ENCODE measurements at places on chromosomes 7 and 10.

DNA sequence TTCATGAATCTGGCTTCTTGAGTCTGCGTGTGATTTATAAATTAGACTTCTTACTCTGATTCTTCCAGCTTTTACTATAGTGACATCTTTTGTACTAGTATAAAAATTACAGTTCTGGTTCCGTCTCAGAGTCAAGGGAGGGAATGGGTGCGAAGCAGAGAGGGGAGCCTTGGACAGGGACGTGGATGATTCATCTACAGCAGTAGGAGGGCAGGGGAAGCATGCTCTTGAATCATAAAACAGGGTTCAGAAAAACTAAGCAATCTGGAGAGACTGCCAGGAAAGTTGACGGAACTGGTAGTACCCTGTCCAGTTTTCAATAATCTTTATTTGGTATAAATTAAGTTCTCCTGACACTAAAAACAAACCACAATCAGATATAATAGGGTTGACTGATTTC is 58.1 kb downstream of the ITGA8 start:
- no peak for DNase-seq

GRCh38 chr10:97185326-97186058 is at the start of gene SLIT1:
Gene SLIT1 (minus strand): TSS chr10:97185959. CDS start chr10:97185674, 285 bp downstream.
- no peak for DNase-seq

GRCh38 chr7:28157076-28157745 is 23.4 kb downstream of the JAZF1 start:
- DNase-seq = no peak

GRCh38 chr10:86049442-86049841 is 317.2 kb downstream of the GRID1 start:
- no peak for DNase-seq

- no peak for DNase-seq
These were observed 133.9 kb downstream of the DKK1 start for GRCh38 chr10:52447931-52448353.

DNA sequence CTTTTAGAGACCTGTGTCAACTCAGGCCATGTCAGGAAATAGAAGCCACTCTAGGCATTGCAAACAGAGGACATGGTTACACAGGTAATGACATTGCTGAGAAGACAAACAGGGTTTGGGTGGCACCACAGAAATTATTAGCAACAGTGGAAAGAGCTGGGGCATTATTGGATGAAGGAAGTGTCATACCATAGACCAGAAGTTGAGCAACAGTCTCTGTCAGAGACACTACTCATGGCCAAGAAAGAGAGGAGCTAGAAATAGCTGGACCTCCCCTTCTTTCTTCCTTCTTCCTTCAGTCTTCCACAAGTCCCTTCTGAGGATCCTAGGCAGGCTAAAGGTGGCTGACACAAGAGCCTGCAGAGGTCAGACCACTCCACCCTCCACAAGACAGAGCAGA is 4.2 kb upstream of the LIPA start:
- DNase-seq = no peak

- no peak for DNase-seq
These were observed 96.6 kb downstream of the TPST1 start for GRCh38 chr7:66301737-66302136.

DNA sequence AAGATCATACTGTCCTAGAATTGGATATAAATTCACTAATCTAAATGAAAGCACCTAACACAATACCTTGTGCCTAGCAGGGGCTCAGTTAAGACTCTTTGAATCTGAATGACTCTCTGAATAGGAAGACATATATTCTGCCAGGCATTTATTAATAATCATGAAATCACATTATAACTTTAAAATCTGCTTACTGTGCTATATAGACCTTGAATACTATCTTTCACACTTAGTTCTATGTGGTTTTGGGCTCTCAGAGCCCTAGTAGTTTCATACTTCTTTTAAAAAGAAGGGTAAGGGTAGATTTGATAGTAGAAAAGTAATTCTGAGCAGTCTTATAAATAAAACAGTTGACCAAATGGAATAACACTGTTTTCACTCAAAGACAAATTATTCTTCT is 10.2 kb downstream of the UBN2 start:
- DNase-seq = no peak

GRCh38 chr10:21737106-21737505 is 203.1 kb downstream of the MLLT10 start:
- DNase-seq = no peak

- DNase-seq = no peak
These were observed 13.4 kb downstream of the SLC29A4 start for GRCh38 chr7:5296015-5296610.

GRCh38 chr7:31033674-31034300 is 18.3 kb upstream of the ADCYAP1R1 start:
- no peak for DNase-seq

GRCh38 chr10:132377326-132377725 is 19.7 kb upstream of the PWWP2B start:
- no peak for DNase-seq

- no peak for DNase-seq
These were observed 79.2 kb downstream of the ABCA13 start for GRCh38 chr7:48250441-48250951.

DNA sequence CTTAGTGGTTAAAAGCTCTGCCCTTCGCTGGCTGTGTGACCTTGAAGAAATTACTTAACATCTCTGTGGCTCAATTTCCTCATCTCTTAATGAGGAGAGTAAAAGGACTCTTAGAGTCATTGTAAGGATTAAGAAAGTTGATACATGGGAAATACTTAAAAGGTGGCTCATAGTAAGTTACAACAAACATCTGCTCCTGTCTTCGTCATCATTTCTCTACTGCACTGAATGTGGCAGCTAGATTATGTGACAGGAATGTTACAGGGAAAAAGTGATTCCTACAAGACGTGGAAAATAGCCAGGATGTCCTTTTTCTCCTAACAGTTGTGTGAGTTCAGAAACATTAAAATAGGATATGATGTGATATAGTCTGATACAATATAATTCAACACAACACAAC is 184.7 kb downstream of the FRMD4A start:
- DNase-seq = no peak

- DNase-seq = no peak
These were observed 82.9 kb downstream of the ELFN1 start for GRCh38 chr7:1752771-1753563.

DNA sequence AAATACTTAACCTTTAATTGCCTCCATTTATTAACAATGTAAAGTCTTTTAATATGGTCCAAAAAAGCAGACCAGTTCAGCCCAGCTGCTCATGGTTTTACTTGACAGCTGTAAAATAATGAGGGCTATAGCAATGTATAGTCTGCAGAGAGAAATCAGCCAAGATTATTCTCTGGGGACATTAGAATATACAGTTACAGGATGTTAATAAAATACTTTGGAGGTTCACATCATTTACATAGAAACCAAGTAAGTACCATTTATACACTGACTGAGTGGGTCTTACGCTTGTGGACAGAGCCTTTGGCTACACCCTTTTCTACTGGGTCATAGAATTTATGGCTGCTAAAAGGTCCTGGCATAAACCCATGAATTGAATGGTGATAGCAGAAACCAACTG is 340.7 kb upstream of the CELF2 start:
- no peak for DNase-seq

- DNase-seq = no peak
These were observed 1.3 kb downstream of the UBN2 start for GRCh38 chr7:139232377-139232717.

- no peak for DNase-seq
These were observed 7.9 kb upstream of the HOXA2 start for GRCh38 chr7:27110186-27111031.

- no peak for DNase-seq
These were observed 18.3 kb upstream of the GRIFIN start for GRCh38 chr7:2494191-2495130.

DNA sequence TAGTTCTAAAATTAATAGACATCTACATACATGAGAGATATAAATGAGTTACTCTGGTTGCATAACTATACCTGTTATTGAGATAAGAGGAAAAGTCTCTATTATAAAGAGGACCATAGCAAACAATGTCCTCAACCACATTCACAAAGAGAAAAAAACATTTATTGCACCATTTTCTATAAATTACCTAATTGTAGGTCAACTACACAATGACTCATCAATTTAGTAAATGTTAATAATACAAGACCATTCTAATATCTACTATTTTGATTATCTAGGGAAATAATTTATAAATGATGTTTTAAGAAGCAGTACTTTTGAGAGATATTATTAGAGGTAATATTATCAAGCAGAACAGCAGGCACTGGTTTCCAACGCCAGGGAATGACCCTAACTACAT is 246.1 kb downstream of the AGMO start:
- no peak for DNase-seq

- DNase-seq = no peak
These were observed 52.1 kb downstream of the CFAP46 start for GRCh38 chr10:132890301-132890700.

- no peak for DNase-seq
These were observed 342.6 kb upstream of the LRGUK start for GRCh38 chr7:133784486-133785001.

- DNase-seq = no peak
These were observed 217.3 kb downstream of the CELF2 start for GRCh38 chr10:11234857-11235531.

DNA sequence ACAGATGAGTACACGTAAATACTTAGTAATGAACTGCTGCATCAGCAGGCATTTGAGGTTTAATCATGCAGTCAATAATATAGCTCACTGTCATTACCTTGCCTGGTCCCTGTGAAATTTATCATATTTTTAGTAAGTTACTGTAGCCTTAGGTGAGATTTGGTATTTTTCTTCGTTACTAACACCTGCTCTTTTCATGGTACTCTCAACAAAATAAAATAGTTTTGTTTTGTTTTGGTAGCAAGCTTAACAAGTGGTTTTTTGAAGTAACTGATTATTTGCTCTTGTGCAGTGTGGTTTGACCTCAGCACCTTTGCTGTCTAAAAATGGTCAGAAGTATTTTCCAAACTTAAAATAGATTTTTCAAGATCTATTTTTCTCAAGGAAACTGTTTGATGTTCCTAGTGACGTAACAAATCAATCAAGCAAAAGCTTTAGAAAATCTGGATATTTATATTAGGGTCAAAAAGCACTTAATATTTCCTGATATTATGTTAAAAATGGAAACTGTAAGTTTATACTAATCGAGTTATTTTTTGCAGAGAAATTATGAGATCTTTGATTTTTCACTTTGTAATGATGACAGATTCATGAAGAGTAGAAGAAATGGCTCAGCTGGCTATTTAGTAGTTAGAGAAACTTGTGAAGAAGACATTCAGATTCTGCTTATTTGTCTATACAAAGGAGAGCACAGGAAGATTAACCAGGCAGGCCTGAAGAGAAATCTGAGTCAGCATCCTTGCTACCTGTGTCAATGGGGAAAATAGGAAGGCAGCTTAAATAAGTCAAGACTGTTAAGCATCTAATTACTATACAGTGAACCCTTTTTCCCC is 21.0 kb upstream of the RPA3 start:
- no peak for DNase-seq

DNA sequence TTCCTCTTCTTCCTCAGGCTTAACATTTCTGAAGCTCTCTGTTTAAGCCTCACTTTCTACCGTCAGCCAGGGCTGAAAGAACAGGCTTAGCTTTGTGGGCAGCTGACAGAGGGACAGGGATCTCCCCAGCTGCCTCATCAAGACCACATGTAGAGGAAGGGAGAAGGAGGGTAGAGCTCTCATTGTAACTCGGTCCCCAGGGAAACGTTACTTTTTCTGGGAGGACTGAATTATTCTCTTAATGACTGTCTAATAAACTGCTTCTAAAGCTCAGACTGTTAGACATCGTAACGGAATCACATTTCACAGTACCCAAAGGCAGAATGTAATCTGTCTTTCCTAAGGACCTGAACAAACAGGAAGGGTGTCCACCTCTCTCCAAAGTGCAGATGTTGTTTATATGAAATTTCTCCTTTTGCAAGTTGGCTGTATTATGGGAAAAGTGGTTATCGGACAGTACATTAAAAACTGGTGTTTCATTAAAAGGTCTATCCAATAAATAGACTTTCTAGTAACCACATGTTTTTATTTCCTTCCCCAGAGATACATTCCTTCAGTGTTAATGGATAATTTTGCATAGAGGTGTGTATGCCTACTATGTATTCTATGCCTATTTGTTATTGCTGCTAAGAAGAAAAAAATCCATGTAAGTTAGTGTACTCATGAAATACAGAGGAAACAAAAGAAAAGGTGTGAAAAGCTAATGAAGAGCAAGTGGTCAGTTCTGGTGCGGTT is 144.2 kb downstream of the CTTNBP2 start:
- no peak for DNase-seq

DNA sequence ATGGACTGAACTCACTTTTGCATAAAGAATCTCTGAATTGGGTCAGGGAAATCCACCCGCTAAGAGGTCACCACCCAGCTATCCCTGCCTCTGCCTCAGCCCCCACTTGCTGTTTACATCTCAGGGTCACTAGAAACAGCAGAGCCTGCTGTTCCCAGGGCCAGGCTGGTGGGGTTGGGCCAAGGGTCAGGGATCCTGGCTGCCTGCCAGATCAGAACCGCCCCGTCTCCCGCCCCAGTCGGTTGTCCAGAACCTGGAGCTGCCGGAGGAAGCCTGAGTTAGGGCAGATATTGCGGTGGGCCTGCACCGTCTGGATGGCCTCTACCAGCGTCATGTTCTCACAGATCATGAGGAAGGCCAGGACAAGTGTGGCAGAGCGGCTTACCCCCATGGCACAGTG is 17.0 kb upstream of the SAMD8 start:
- DNase-seq = no peak

DNA sequence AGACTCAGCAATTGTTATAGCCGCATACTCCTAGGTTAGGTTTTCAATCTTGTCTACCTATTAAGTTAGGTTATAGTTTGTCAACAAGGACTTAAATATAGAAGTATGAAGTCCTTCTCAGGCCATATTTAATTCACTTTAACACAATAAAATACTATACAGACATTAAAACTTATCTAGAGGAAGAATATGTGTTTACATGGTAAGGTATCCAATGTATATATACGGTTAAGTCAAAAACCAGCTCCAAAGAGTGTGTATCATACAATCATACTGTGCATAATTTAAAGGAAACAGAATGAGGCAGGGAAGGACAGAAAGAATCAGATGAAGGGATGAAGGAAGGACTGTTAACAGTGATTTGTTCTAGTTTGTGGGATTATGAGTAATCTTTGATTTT is 79.5 kb upstream of the LANCL2 start:
- no peak for DNase-seq

GRCh38 chr7:152485826-152486225 is 50.0 kb upstream of the KMT2C start:
- no peak for DNase-seq

- no peak for DNase-seq
These were observed 229.9 kb downstream of the ADARB2 start for GRCh38 chr10:1507436-1507835.

GRCh38 chr10:74926791-74927585 is 100.6 kb downstream of the KAT6B start:
- DNase-seq = no peak

- no peak for DNase-seq
These were observed 6.8 kb downstream of the DLG5 start for GRCh38 chr10:77919713-77920108.

- DNase-seq = no peak
These were observed 208.2 kb downstream of the TFEC start for GRCh38 chr7:115822380-115822779.

- DNase-seq = no peak
These were observed 2.9 kb downstream of the POLM start for GRCh38 chr7:44079331-44080021.

All from CD4-positive, alpha-beta T cell treated with Interleukin-6 at 100 ng/mL for 8 hours (primary cell).